ENCODE measurements at places on chromosomes 11 and 22.

DNA sequence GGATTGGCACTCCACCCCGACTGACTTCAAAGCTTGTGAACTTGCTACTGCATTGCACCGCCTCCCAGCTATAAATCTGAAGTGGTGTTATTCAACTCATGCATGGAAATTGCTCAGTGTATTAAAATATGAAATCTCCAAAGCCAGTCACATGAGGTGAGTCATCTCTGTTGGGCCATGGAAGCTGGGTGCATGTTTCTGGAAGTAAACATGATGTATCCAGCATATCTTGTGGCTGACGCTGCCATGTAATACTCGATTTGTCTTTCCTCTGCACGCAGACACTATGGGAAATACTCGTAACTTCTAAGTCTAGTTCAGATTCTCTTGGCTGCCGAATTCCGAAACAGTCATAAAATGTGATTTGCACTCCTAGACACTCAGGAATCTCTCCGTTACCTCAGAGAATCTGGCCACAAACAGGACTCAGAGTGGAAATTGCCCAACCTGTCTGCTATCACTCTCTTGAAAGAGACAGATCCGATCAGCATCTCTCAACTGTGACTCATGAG lies 154.9 kb upstream of the MPPED2 start:
- DNase-seq = no peak

GRCh38 chr11:104625246-104625645 lies 273.0 kb downstream of the CASP12 start:
- no peak for DNase-seq

DNA sequence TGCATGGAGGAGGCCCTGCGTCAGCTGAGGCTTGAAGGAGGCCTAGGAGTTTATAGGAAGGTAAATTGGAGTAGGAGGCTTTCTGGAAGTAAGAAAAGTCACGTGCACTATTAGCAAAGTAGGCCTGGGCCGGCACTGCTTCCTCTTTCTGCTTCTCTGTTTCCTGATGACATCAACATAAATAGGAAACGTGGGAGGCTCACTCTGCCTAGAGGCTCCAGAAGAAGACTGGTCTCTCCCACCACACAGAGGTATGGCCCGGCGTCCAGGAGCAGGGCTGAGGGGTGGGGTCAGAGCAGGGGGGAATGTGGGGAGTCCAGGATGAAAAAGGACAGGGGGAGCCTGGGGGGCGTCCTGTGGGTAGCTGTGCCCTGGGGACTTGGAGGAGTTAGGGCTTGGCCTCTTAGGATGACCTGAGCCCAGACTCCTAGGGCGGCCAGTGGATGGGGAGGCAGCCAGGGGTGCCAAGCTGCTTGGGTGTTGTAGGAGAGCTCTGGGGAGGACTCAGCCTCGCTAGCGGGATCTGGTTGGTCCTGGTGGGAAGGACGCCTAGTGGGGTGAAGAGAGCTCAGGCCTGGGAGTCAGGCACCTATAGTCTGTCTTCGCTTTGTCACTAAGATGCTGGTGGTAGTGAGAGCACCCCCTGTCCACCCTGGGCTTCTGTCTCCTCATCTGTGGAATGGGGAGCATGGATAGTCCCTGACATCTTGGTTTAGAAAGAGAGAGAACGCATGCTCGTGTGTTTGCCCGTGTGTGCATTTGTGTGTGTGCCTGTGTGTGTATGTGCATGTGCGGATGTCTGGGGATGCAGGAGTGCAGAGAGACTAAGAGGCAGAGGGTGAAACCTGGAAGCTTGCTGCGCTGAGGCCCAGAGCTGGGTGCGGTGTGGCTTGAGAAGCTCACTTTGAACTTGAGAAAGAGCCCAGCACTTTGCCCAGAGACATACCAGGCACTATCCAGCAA lies at the start of gene CSF2RB:
CSF2RB (plus strand) TSS at position 202 of the 963 bp plus-strand sequence. CDS start 8,580 bp downstream, outside the sequence.
- no peak for DNase-seq

GRCh38 chr11:77450227-77450626 lies 23.7 kb downstream of the PAK1 start:
- DNase-seq = no peak

Measured in naive thymus-derived CD8-positive, alpha-beta T cell (primary cell).